ENCODE measurements at places on chromosomes 11 and 22.

DNA sequence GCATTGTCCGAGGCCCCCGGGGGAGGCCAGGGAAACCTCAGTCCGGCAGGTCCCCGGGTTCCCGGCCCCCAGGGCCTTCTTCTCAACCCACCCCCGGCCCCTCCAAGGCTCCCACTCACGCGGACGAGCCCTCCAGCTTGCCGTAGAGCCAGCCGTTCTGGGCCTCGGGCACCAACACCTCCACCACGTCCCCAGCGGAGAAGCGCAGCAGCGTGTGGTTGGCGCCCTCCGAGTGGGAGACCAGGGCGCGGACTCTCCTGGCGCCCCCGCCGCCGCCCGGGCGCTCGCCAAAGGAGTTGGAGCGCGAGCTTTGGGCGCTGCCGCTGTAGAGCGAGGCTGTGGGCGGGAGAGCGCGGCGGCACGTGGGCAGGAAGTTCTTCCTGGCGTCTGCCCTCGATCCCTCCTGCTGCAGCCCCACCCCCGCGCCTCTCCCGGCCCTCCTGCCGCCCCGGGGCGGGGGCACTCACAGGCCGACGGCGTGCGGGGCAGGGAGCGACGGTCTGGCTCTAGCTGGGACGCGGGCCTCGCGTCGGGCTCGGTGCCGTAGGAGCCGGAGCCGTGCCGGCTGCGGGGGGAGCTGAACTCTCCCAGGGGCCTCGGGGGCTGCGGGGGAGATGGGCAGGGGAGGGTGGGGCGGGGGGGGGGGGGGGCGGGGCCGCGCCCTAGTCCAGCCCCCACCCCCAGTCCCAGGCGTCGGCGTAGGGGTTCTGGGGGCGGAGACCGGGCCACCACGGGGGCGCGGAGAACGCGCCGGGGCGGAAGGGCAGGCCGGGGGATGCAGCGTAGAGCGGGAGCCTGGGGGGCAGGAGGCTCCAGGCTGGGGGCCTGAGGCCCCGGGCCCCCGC is 4.9 kb upstream of the SLC16A8 start:
- DNase-seq = no peak

DNA sequence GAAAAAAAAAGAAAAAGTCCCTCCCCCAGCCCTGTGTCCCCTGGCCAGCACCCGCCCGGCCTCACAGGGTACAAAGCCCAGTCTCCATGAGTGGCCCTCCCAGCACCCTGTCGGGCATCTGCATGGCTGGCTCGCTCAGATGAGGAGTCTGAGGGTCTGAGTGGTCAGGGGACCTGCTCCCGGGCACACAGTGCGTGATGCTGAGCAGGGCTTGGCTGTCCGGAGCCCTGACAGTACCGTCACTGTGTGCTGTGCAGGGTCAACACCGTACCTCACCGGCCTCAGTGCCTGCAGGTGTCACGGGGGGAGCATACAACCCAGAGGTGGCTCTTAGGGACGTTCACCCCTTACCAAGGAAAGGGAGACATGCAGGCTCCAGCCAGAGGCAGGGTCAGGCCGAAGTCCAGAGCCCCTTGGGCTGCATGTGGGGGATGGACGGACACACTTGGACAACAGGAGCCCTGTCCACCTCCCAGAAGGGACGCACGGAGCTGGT is 3.6 kb upstream of the PLXNB2 start:
- no peak for DNase-seq

GRCh38 chr11:19919050-19919561 is 206.5 kb downstream of the NAV2 start:
- no peak for DNase-seq

GRCh38 chr11:64245797-64246620 is 734 bp downstream of the PPP1R14B start:
- DNase-seq = peak; percentile 91

DNA sequence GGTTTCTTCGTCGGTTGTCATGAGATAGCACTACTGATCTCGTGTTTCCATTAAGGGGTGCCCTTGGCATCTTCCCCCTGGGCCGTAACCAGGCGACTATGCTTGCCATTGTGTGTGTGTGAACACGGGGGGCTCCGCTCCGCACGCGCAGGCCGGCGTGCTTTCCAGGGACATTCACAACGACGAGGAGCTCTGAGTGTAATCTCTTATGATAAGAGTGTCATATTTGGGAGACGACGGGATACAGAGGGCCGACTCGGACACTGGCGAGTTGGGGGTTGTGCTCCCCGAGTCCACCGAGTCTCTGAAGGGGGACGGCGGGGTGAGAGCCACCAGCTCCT is 170.9 kb upstream of the CTSC start:
- DNase-seq = no peak

DNA sequence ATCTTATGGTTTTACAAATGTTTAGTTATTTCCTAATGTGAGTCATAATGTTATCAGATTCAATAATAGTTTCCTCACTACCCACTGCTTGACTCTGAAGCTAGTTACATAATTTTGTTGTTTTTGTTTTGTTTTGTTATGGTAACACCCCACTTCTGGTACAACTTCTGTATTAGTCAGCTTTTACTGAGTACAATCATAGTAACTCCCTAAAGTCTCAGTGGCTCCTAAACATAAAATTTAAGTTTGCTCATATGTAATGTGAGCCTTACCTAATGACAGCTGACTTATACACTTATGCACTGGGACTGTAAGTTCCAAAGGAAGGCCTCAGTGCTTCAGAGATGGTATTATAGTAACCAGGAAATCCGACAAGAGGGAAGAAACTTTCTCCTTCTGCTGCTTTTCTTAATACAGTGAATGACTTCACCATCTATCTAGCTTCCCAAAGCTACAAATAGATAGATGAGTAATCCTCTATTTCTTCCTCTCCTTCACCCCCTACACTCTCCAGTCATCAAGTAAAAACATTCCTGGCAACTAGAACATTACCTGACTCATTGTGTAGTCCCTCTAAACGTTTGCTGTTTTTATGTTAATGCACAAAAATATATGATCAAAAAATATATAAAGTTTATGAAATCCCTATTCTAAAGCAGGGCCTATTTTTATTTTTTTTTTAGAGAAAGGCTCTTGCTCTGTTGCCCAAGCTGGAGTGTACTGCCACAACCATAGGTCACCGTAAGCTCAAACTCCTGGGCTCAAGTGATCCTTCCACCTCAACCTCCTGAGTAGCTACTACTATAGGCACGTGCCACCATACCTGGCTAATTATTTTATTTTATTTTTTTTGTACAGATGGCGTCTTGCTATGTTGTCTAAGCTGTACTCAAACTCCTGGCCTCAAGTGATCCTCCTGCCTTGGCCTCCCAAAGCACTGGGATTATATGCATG is 563.0 kb downstream of the SOX6 start:
- DNase-seq = no peak

- no peak for DNase-seq
Observed at GRCh38 chr11:23112987-23113886, 253.0 kb upstream of the CCDC179 start.

GRCh38 chr11:13896175-13896980 is 66.1 kb upstream of the SPON1 start:
- DNase-seq = no peak

- DNase-seq = no peak
Observed at GRCh38 chr22:48218889-48219420, 1456.5 kb downstream of the TBC1D22A start.

DNA sequence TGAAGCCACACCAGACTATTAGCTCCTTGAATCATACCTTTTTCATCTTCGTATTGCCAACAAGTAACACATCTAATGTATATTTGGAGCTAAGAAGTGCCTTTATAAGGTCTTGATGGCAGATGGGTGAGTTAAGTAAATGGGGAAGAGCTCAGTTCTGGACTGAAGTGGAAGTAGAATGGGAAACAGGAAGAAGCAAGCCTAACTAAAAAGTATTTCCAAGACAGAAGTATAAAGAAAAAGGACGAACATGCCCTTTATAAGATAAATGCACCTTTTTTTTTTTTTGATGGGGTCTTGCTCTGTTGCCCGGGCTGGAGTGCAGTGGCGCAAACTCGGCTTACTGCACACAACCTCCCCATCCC is 14.5 kb downstream of the CRTAM start:
- DNase-seq = no peak

DNA sequence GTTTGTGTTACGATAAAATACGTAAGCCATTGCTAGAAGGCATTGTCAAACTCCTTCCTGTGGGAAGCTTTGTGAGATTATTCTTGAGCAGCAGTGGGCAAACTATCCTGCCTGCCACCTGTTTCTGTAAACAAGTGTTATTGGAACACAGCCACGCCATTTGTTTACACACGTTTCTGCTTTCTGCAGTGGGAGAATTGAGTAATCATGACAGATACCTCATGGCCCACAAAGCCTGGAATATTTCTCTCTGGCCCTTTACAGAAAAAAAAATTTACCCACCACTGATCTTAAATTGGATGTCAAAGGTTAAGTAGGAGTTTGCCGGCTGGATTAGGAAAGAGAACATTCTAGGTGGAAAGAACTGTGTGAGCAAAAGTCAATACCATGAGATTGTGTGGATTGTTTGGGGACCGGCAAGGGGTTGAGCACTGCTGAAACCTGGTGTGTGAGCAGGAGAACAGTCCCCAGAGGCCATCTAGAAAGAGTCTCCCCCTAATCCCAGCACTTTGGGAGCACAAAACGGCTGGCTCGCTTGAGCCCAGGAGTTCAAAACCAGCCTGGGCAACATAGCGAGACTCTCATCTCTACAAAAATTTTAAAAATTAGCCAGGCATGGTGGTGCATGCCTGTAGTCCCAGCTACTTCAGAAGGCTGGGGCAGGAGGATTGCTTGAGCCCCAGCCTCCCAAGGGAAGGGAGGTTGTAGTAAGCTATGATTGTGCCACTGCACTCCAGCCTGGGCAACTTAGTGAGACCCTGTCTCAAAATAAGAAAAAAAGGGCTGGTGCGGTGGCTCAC is 6.0 kb upstream of the PLA2G6 start:
- no peak for DNase-seq

- DNase-seq = no peak
Observed at GRCh38 chr22:19129871-19130270, 1.2 kb upstream of the TSSK2 start.

DNA sequence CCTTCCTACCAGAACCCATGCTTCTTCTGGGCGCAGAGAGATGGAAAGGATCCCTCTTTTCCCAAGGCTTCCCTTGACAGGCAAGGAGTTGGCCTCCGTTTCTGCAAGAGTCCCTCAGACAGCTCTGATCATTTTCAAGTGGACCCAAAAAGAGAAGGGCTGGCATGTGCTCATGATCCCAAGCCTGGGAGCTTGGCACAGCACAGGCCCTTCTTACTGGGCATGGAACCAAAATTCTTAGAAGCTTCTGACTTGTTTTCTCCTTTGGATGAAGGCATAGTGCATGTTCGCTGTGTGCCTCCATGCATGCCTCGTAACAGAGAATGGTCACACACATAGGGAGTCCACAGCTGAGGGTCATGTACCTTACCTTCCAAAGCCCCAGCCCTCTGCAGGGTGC is 449.6 kb downstream of the MIAT start:
- DNase-seq = no peak

DNA sequence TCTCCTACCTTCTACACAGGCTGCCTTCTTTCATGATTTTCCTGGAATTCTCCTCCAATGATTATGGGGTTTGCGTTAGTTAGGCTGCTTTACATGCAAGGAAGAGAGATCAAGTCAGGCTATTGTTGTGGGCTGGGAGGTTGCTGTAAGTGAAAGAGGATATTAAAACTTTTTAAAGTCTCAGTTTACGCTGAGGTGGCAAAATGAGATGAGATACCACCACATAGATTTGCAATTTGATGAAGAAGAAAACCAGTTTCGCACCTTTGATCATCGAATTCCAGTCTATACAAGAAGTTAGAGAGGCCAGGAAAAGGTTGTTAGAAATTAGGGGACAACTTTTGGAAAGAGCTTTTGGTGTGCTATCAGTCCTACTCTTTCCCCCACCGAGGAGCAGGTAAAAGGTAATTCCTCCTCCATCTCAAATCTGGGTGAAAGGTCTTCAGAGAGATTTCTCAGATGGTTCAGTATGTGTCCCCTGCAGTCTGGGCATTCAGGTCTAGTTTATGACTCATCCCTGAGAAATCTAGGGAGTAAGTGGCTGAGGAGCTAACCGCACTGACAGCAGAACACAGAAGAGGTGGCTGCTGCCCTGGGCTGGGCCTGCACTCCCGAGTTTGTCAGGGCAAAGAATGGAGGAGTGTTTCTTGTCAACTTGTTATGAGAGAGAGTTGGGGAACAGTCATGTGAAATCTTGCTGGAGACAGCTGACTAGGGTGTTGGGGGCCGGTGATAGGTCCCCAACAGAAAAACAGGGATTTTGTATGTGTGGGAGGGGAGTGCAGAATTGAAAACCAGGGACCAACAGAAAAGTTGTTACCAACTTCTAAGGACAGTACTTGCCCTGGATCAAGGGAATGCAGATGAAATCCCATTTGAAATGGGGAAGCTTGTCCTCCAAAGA is 34.7 kb downstream of the CCDC83 start:
- no peak for DNase-seq

GRCh38 chr11:87036756-87037449 is 831 bp upstream of the TMEM135 start:
- DNase-seq = no peak

- peak; percentile 67 for DNase-seq
Observed at GRCh38 chr11:35216962-35217678, 78.1 kb downstream of the CD44 start.

- no peak for DNase-seq
Observed at GRCh38 chr11:28529540-28530410, 421.6 kb downstream of the METTL15 start.

- no peak for DNase-seq
Observed at GRCh38 chr11:69880826-69881445, 61.7 kb upstream of the FGF3 start.

- DNase-seq = no peak
Observed at GRCh38 chr11:88036701-88037100, 138.5 kb downstream of the RAB38 start.

GRCh38 chr22:38305471-38306448 is 11.5 kb downstream of the CSNK1E start:
- peak; percentile 51 for DNase-seq

DNA sequence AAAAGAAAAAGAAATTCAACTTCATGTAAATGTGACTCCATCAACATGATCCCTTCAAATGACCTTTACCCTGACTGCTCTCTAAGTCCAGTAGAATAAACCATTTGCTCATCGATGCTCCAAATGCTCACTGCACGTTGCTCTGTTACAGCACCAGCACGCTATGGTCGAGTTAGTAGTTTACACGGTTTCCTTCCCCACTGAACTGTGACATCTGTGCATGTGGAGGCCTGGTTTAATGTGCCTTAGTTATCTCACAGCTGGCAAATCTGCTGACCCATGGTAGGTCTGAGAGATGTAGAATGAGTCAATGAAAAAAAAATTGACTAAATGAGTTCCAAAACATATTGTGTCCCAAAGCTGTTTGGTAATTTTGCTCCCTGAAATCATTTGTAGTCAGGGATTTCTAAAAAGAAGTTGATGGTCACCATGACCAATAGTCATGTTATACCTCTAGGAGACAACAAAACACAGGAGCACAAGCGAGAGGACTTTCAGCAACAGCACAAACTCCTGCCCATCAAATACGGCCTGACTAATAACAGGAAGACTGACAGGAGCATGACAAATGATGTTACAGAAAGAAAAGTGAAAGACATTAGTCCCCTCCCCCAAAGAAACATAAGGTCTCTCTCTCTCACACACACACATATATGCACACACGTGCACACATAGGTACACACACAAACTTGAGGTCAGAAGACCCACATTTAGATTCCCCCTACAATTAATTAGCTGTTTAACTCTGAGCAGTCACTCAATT is 624.5 kb downstream of the OPCML start:
- no peak for DNase-seq

Measured in CD4-positive, alpha-beta T cell treated with Interleukin-17A for 4 hours (primary cell).